Natural killer cell (primary cell): ENCODE measurements at places on chromosomes 12 and 14. TPM values are rescaled to one million over a fixed set of nuclear protein-coding genes. Genes with fewer than 3 reads are reported as not detected.
A peak's percentile ranks its signal among the peaks of the same experiment; 100 is the strongest.

The OTOGL gene
- total RNA-seq = not detected

The PPM1H gene
- total RNA-seq = 0.18 TPM

The GALNT8 gene
- 0.73 TPM for total RNA-seq

The SLC5A8 gene
- not detected for total RNA-seq

The MANSC1 gene
- total RNA-seq = 0.05 TPM

The VIPAS39 gene
- total RNA-seq = 11.2 TPM

The OASL gene
- 48.0 TPM for total RNA-seq

The DLK1 gene
- total RNA-seq = not detected

The TAS2R7 gene
- not detected for total RNA-seq

DNA sequence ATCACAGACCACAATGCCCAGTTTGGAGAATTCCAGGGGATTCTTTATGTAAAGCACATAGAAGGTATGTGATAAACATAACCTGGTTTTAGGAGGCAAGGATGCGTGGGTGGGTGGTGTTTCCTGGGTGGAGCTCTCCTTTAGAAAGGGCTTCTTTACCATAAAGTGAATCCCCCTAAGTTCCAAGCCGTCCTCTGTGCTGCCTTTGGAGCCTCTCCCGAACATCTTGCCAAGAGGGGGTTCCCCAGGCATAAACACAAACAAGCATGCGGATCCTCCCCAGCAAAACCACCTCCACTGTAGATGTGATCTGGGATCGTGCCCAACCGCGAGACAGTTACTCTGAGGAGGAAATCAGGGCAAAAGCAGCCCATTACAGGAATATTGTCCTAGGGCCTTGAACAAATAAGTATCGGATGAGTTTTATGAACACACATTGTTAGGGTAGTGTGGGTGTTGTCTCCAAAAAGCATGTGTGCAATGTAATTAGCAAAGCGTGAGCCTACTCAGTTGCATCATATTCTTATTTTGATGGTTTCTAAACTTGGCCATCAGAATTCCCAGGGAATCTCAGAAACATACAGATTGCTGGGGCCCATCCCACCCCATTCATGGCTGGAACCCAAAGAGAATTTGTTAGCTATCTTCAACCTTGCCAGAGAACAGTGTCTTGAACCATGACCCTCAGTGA, 48.8 kb upstream of the CORO1C start:
- no peak for DNase-seq

DNA sequence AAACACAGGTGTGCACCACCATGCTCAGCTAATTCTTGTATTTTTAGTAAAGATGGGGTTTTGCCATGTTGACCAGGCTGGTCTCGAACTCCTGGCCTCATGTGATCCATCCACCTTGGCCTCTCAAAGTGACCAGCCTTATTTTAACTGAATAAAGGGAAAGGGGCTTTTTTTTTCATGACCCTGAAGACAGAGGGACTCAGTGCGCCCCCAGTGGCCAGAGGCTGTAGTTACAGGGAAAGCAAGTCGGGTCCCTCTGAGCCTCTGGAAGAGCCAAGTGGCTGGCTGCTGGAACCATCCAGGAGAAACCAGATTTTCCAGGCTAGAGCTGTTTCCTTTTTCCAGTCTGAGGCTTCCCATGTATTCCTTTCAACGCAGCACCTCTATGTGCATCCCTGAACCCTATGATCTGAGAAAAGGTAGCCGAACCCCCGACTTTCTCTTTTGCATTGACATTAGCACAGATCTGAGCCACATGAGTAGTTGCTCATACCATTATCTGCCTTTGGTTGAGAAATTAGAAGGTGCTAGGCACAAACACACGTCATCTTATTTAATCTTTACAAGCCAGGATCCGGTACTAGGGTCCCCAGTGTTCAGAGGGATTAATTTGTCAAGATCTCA, 342.7 kb downstream of the CACNA1C start:
- peak; percentile 50 for DNase-seq

GRCh38 chr12:71846322-71846940, 6.9 kb downstream of the TBC1D15 start:
- no peak for DNase-seq

- DNase-seq = no peak
These were observed 526.1 kb downstream of the CCER1 start for GRCh38 chr12:90428881-90429280.

- DNase-seq = peak; percentile 37
These were observed 17.4 kb upstream of the B4GALNT3 start for GRCh38 chr12:442235-442884.

DNA sequence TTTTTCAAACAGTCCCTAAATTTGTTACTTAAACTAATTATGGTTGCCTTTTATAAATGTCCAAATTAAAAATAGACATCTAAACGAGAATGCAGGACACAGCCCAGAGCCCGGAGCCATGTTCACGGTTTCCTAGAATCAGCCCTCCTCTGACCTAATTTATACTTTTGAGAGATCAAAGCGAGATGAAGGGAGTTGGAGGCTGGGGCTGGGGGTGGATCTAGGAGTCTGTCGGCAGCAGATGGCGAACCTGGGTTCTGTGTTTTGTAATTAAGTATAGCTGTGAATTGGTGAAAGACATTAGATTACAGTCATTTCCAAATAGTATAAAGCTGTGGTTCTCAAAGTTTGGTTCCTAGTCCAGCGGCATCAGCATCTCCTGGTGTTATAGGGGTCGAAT, 210.1 kb downstream of the SLC41A2 start:
- no peak for DNase-seq

- peak; percentile 20 for DNase-seq
These were observed at the start of gene PPM1H for GRCh38 chr12:62934799-62935674. TSS of gene PPM1H (minus strand) at chr12:62935150. CDS start at chr12:62934736, 414 bp downstream.

- DNase-seq = peak; percentile 1
These were observed 168.5 kb downstream of the NAV3 start for GRCh38 chr12:77999074-77999715.

GRCh38 chr12:94575645-94576403, 74.5 kb downstream of the TMCC3 start:
- no peak for DNase-seq

GRCh38 chr14:65229748-65230728, 127.7 kb upstream of the MAX start:
- peak; percentile 21 for DNase-seq

DNA sequence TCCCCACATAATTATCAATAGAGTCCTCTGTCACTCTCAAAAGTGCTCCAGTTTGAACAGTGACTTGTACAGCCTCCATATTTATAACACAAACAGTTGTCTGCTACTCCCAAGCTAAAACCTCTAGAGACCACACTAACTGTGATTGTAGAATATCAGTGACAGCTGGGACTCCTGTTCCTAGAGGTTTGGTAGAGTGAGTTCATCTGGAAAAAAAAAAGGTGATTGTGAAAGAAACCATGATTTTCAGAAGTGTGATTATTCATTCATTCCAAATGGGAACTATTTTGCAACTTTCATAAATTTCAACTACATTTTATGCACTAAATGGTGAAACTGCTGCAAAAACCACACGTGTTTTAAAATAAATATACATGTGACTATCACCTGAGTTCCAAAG, 128.0 kb upstream of the PLXNC1 start:
- DNase-seq = no peak

DNA sequence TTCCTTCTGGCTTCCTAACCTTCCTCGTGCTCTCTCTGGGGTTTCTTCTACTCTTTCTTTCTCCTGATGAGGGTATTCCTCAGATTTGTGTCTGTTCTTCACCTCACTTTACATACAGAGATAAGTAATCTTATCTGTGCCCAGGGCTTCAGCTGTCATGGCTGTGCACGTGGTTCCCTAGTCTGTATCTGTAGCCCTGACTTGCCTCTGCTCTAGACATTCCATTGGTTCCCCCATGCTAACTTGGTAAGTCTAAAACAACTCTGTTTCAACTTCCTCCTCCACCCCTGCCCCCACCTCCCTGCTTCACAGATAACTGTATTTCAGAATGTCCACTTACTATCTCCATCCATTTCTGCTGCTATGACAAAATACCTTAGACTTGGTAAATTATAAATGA, 10.8 kb downstream of the DIP2B start:
- DNase-seq = no peak

GRCh38 chr12:100447381-100447780, 26.3 kb upstream of the NR1H4 start:
- no peak for DNase-seq

DNA sequence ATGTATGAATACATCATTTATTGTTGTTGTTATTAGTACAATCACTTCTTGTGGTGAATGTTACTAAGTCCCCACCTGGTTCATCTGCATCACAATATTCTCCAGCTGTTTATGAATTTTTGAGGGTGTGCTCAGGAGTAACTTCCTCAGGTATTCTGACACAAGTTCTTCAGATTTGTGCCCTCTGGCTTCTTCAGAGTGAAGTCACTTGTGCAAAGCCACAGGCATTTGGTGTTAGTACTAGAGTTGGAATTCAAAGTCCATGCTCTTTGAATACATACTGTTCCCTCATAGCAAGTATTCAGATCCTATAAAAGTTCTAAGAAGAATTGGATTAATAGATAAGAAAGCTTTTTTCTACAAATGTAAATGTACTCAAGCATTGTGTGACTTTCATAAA, 150.3 kb upstream of the AVPR1A start:
- no peak for DNase-seq

DNA sequence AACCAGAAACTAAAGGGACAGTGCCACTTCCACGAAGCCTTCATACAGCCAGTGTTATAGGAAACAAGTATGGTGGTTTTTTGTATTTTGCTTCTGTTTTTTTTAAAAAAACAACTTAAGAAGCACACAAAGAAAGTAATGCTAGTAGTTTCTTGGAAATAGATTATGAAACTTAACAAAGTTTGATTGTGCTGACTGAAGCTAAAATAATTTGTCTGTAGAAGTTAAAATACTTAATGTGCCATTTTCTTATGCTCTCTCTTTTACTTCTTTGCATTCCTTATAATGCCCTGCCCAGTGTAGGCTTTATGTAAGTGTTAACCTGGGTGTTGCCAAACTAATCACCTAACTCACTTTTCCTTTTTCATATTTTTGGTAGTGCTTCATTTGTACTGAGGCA, 16.4 kb downstream of the HCFC2 start:
- no peak for DNase-seq

DNA sequence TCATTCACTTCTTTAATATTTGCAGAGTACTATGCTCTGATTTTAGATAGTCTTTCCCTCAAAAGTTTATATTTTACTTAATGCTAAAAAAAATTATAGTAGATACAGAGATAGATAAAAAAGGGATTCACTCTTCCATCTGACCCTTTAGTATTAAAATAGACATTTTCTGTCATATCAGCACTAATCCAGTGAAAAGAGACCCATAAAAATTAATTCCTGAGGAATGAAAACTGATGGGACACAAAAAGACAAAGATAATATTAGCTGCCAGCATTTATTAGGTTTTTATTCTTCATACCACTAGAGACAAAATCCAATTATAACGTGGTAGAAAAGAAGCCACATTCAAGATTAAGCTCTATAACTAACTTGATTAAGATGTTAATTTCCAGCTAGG, 45.3 kb downstream of the SOS2 start:
- DNase-seq = no peak

- DNase-seq = no peak
These were observed 104.5 kb downstream of the TMEM30B start for GRCh38 chr14:61176686-61177085.

DNA sequence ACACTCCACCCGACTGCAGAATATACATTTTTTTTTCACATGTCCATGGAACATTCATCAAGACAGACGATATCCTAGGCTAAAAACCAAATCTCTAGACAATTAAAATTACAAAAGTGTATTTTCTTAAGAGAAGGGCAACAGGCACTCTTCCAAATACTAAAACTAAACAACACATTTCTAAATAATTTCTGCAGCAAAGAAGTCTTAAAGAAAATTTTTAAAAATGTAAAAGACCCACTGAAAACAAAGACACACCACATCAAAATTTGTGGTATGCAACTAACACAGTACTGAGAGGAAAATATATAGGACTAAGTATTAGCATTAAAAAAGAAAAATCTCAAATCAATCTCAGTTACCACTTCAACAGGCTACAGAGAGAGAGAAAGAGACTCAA, 570.0 kb downstream of the SLC16A7 start:
- no peak for DNase-seq

DNA sequence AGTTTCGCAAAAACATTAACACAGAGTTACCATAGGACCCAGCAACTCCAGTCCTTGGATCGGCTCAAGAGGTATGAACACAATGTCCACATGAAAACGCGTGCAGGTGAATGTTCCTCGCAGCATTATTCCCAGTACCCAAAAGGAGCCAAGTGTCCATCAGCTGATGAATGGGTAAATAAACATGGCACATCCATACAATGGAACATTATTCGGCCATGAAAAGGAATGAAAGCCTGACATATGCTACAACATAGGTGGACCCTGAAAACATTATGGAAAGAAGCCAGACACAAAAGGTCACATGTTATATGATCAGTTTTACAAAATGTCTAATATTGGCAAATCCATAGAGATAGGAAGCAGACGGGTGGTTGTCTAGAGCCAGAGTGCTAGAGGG, 9.1 kb downstream of the RILPL1 start:
- DNase-seq = no peak

DNA sequence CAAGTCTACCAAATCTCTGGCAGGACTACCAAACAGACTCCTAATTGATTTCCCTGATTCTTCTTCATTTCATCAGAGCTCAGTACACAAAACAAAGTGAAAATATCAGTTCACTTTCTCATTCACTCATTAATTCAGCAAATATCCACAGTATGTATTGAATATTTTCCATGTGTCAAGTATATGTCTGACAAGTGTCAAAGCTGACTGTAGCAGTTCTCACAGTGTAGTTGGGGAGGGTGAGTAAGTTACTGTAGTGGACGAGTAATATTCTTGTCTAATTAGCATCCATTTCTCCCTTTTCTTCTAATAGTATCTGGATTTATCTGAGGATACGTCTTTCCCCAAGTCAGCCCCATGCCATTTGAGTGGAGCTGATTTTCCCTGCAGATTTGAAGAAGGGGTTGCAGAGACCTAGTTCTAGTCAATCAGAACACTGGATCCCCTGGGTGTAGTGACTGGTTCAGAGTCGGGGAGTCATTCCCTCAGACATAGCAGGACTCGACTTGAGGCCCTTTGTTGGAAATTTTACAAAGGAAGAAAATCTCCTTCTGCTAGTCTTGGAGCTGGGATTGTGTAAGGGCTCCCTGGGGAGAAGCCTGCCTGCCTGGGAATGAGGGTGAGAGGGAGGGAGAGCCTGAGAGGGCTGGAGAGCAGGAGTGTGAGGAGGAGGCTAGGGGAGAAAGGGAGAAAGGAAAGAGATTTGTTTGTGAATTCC, 51.4 kb downstream of the GRIP1 start:
- DNase-seq = no peak

DNA sequence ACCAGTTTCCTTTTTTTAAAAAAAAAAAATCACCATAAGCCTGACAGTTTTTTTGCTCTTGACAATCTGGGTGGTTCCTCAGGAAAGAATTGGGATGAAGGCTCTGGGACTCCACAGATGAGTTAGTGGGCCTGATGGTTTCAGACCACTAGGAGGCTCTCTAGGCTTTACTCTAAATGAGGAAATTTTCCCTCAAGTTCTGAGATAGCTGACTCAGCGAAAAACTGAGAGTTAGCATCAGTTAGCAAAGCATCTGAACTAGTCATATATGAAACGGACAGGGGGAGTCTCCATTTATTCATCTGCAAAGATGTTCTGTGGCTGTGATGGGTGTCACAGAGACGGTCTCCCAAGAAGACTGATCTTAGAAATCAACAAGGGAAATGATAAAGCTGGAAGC, 314.3 kb upstream of the OR4E1 start:
- DNase-seq = peak; percentile 56
